Activated T-cell treated with anti-CD3 and anti-CD28 coated beads, Interleukin-2, amount 50 U/mL, for 4 hours (primary cell): ENCODE measurements at places on chromosomes 2 and 18.

- DNase-seq, result no peak
Measured at GRCh38 chr18:46289931-46290330, 185.7 kb downstream of the HAUS1 start.

GRCh38 chr18:4586731-4587130 is 131.6 kb upstream of the DLGAP1 start:
- no peak for DNase-seq

GRCh38 chr18:55415258-55415871 is 172.6 kb downstream of the TCF4 start:
- peak; percentile 51 for DNase-seq

GRCh38 chr18:3982541-3982940 is 472.6 kb downstream of the DLGAP1 start:
- DNase-seq, result no peak

GRCh38 chr2:196530910-196531309 is 108.6 kb upstream of the CCDC150 start:
- DNase-seq, result no peak

GRCh38 chr2:60482222-60482621 is 71.2 kb downstream of the BCL11A start:
- no peak for DNase-seq

DNA sequence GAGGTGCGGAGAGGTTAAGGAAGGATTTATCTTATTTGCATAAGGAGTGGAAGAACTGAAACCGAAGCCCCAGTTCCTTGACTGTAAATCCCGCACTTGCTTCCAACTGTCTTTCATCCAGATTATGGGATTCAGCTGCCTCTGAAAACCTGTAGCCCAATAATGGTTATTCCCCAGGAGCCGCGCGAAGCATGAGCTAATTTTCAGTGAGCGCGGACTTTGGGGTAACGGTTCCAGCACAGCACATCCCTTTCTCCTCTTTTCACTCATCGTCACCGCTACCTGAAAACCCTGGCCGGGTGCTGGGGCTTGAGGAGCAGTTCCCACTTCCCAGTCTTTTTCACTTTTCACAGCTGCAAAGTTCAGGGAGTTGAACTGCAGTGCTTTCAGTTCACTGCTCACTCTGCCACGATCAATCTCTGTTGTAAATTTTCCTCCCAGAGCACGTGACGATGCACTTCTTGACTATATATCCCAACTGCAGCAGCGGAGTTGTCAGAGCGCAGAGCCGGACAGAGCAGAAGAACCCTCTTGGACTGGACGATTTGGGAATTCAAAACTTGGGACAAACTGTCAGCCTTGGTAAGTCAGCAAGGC is at the start of gene KCNE4:
Gene KCNE4 (plus strand): TSS at position 498 of the 597 bp plus-strand sequence. CDS start 641 bp downstream, outside the sequence.
- no peak for DNase-seq

- DNase-seq, result no peak
Measured at GRCh38 chr2:152097290-152097800, 1.5 kb downstream of the CACNB4 start.

- no peak for DNase-seq
Measured at GRCh38 chr2:71122387-71123298, 7.4 kb downstream of the MCEE start.

DNA sequence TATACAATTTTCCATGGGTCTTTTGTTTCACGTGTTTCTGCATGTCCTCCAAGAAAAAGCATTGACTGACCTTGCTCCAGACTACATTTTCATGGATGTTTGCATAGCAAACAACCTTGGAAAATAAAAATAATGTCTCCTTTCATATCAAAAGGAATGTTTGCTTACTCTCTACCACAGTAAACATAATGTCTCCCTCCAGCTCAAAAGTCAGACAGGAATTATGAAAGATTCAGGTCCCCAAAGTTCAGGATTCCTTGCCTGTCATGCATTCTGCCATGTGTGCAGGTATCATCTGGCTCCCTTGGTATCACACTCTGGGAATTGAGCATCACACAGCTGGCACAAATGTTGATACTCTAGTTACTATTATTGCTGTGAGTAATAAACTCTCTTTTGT is 103.1 kb upstream of the ZC3H15 start:
- DNase-seq, result no peak

GRCh38 chr2:88813612-88814011 is 122.1 kb downstream of the RPIA start:
- no peak for DNase-seq

GRCh38 chr18:58021504-58021903 is 22.5 kb upstream of the NEDD4L start:
- DNase-seq, result no peak

- no peak for DNase-seq
Measured at GRCh38 chr18:59631583-59632181, 65.5 kb downstream of the CCBE1 start.
